Uterus (tissue), 4 donors: ENCODE measurements at places on chromosomes 2 and 18. TPM values are rescaled to one million over a fixed set of nuclear protein-coding genes. Genes with fewer than 3 reads are reported as not detected.
A peak's percentile ranks its signal among the peaks of the same experiment; 100 is the strongest.

The GCA gene
- 24.5 TPM for total RNA-seq

The HOXD12 gene
- 0.76 TPM for total RNA-seq

The LHCGR gene
- total RNA-seq: 0.48 TPM

The PER2 gene
- total RNA-seq: 22.5 TPM

GRCh38 chr18:35711227-35711626 lies 129.7 kb downstream of the GALNT1 start:
- H3K36me3 ChIP-seq: no peaks in the 10 kb centered on the region
- no peaks in the 10 kb centered on the region for H3K4me1 ChIP-seq
- no peaks in the 10 kb centered on the region for H3K27me3 ChIP-seq
- H3K27ac ChIP-seq: no peak overlapping the region
- H3K4me3 ChIP-seq: no peak overlapping the region

The SMC6 gene
- 49.4 TPM for total RNA-seq

DNA sequence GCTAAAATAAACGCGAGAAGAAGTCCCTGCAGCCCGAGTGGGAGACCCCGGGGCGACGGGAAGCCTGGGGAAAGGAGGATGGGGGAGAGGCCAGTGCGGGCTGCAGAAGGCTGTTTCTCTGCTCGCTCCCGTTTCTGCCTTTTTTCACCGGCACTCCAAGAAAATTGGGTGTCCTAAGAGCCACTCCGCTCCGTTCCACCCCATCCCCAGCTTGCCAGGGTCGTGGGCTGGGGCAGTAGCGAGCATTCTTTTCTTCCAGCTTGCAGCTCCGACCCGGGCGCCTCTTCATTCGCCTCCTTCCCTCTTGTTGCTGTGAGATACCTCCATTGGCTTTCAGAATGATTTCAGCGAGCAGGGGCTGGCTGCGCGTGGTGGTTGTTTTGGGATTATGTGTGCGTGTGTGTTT lies 1.1 kb downstream of the HOXD3 start:
- peak overlapping the region; percentile 38 for H3K4me3 ChIP-seq
- H3K36me3 ChIP-seq: no peaks in the 10 kb centered on the region
- H3K4me1 ChIP-seq: no peaks in the 10 kb centered on the region
- DNase-seq: no peak
- no peaks in the 10 kb centered on the region for H3K27me3 ChIP-seq
- H3K27ac ChIP-seq: peak overlapping the region; percentile 83

- no peak for DNase-seq
- H3K36me3 ChIP-seq: no peaks in the 10 kb centered on the region
- H3K4me3 ChIP-seq: no peak overlapping the region
- no peaks in the 10 kb centered on the region for H3K4me1 ChIP-seq
- H3K27me3 ChIP-seq: no peaks in the 10 kb centered on the region
- no peak overlapping the region for H3K27ac ChIP-seq
Observed at GRCh38 chr2:31429040-31429439, 14.5 kb upstream of the XDH start.

GRCh38 chr2:15355386-15355785 lies 205.7 kb downstream of the NBAS start:
- no peak for DNase-seq
- no peak overlapping the region for H3K4me3 ChIP-seq
- H3K36me3 ChIP-seq: no peaks in the 10 kb centered on the region
- no peaks in the 10 kb centered on the region for H3K27me3 ChIP-seq
- no peaks in the 10 kb centered on the region for H3K4me1 ChIP-seq
- H3K27ac ChIP-seq: no peak overlapping the region

DNA sequence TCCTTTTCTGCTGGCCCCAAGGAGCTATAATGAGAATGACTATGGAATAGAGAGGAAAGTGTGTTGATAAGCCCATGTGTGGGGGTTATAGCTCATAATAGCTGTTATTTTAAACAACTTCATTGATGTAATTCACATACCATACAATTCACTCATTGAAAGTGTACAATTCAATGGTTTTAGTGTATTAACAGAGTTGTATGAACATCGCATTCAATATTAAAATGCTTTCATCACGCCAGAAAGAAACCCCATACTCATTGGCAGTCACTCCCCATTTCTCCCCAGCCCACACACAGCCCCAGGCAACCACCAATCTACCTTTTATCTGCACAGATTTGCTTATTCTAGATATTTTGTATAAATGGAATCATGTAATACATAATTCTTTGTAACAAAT lies 139.6 kb upstream of the CYP1B1 start:
- H3K36me3 ChIP-seq: peaks cover 2% of the 10 kb centered on the region
- H3K4me1 ChIP-seq: no peaks in the 10 kb centered on the region
- no peaks in the 10 kb centered on the region for H3K27me3 ChIP-seq
- no peak overlapping the region for H3K4me3 ChIP-seq

GRCh38 chr18:40371673-40372072 lies 1583.4 kb upstream of the PIK3C3 start:
- no peaks in the 10 kb centered on the region for H3K4me1 ChIP-seq
- no peaks in the 10 kb centered on the region for H3K27me3 ChIP-seq
- DNase-seq: no peak

DNA sequence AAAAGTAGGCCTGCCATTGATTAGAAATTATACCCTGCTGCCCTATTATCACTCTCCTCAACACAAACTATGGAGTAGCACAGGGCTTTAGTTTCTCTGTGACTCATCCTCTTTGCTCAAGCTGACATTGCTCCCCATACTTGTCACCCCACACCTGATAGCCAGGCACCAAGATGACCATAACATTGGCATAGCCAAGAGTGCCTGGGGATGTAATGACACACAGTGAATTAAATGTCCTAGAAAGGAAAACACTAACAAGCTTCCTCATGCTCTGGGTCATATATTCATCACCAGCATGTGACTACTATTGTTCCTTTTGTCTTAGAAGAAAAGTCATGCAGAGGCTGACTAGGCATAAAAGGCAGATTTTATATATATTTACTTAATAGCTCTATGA lies 137.8 kb upstream of the RND3 start:
- no peak overlapping the region for H3K4me3 ChIP-seq
- no peaks in the 10 kb centered on the region for H3K4me1 ChIP-seq
- H3K27ac ChIP-seq: no peak overlapping the region
- no peaks in the 10 kb centered on the region for H3K36me3 ChIP-seq
- H3K27me3 ChIP-seq: no peaks in the 10 kb centered on the region
- no peak for DNase-seq

GRCh38 chr2:133158024-133158423 lies 410.2 kb downstream of the NCKAP5 start:
- no peaks in the 10 kb centered on the region for H3K27me3 ChIP-seq
- H3K4me3 ChIP-seq: no peak overlapping the region
- DNase-seq: no peak
- H3K27ac ChIP-seq: no peak overlapping the region
- H3K36me3 ChIP-seq: no peaks in the 10 kb centered on the region
- no peaks in the 10 kb centered on the region for H3K4me1 ChIP-seq

- H3K27ac ChIP-seq: no peak overlapping the region
- H3K36me3 ChIP-seq: no peaks in the 10 kb centered on the region
- H3K4me1 ChIP-seq: no peaks in the 10 kb centered on the region
- no peaks in the 10 kb centered on the region for H3K27me3 ChIP-seq
Observed at GRCh38 chr2:38700113-38700785, 34.3 kb downstream of the GALM start.

DNA sequence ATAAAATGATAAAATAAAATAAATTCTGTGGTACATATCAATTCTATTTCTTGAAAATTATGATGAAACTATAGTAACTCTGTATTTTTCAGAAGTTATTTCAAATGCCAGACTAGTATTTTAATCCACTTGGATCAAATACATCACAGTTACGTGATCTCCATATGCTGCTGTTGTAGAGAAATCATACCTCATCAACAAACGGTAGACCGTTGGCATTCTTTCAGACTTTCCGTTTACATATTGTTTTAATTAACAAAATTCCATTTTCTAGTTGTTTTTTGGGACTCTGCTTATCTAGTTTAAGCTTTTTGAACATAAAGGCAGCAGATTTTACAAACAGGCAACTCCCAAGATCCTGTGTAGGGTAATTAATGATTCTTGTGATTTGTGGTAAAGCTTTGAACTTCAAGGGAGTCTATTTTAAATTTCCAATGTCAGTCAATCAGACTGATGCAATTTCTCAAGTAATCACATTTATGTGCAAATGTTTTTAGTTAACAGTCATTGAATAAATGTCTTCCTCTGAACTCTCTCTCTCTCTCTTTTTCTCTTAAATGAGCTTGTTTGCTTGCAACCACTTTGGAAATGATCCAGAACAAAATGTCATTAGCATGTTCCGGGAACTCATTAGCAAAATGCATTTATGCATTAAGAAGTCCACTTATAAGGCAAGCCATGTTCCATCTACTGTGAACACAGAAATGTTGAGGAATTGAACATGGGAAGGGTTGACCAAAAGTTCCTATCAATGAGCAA lies 31.8 kb downstream of the NYAP2 start:
- H3K4me3 ChIP-seq: no peak overlapping the region
- no peaks in the 10 kb centered on the region for H3K36me3 ChIP-seq
- no peak overlapping the region for H3K27ac ChIP-seq
- DNase-seq: no peak
- H3K4me1 ChIP-seq: no peaks in the 10 kb centered on the region

- no peak for DNase-seq
- no peaks in the 10 kb centered on the region for H3K36me3 ChIP-seq
- no peaks in the 10 kb centered on the region for H3K27me3 ChIP-seq
- no peak overlapping the region for H3K4me3 ChIP-seq
Observed at GRCh38 chr2:11635141-11635540, 34.9 kb downstream of the NTSR2 start.

GRCh38 chr18:45590036-45590886 lies 25.0 kb upstream of the SLC14A2 start:
- DNase-seq: peak; percentile 56
- H3K27me3 ChIP-seq: no peaks in the 10 kb centered on the region
- peaks cover 7% of the 10 kb centered on the region for H3K4me1 ChIP-seq

- no peak for DNase-seq
- no peaks in the 10 kb centered on the region for H3K4me1 ChIP-seq
- no peak overlapping the region for H3K27ac ChIP-seq
Observed at GRCh38 chr2:15782009-15782751, 158.2 kb upstream of the MYCN start.

GRCh38 chr2:226673314-226673723 lies 126.3 kb downstream of the IRS1 start:
- H3K27ac ChIP-seq: no peak overlapping the region
- H3K36me3 ChIP-seq: no peaks in the 10 kb centered on the region
- H3K27me3 ChIP-seq: no peaks in the 10 kb centered on the region
- H3K4me3 ChIP-seq: no peak overlapping the region
- peak; percentile 31 for DNase-seq
- H3K4me1 ChIP-seq: no peaks in the 10 kb centered on the region

- H3K4me1 ChIP-seq: no peaks in the 10 kb centered on the region
- H3K4me3 ChIP-seq: no peak overlapping the region
- no peaks in the 10 kb centered on the region for H3K36me3 ChIP-seq
- H3K27ac ChIP-seq: no peak overlapping the region
Observed at GRCh38 chr2:162559194-162559593, 215.3 kb downstream of the GCA start.

The SAP130 gene
- total RNA-seq: 7.1 TPM

- no peaks in the 10 kb centered on the region for H3K4me1 ChIP-seq
- H3K27me3 ChIP-seq: no peaks in the 10 kb centered on the region
- no peak overlapping the region for H3K4me3 ChIP-seq
- DNase-seq: no peak
- no peaks in the 10 kb centered on the region for H3K36me3 ChIP-seq
- H3K27ac ChIP-seq: peak overlapping the region; percentile 44
Observed at GRCh38 chr2:239212929-239213642, 187.7 kb downstream of the HDAC4 start.

GRCh38 chr18:24386681-24387080 lies 10.9 kb downstream of the OSBPL1A start:
- no peak overlapping the region for H3K27ac ChIP-seq
- no peak for DNase-seq
- H3K4me1 ChIP-seq: no peaks in the 10 kb centered on the region
- H3K4me3 ChIP-seq: no peak overlapping the region
- H3K36me3 ChIP-seq: no peaks in the 10 kb centered on the region

GRCh38 chr2:68774569-68775271 lies 40.1 kb downstream of the ARHGAP25 start:
- H3K4me1 ChIP-seq: no peaks in the 10 kb centered on the region
- H3K27me3 ChIP-seq: no peaks in the 10 kb centered on the region
- H3K36me3 ChIP-seq: no peaks in the 10 kb centered on the region

DNA sequence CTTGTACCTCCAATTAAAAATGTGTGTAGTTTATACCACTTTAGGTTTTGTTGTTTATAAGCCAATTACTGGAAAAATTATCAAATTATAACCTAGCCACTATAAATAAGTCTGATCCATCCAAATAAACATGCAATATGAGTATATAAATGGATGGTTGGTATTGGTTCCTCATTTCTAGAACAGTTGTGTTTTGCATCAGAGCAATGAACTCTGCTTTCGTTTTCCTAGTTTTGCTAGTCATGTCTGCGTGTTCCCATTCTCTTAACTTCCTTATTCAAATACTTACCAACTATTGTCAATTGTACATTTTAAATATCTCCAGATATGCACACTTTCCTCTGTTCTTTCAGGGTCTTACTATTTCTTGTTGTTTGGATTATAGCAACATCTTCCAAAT lies 641.7 kb downstream of the NR4A2 start:
- H3K4me3 ChIP-seq: no peak overlapping the region
- DNase-seq: no peak
- H3K4me1 ChIP-seq: no peaks in the 10 kb centered on the region
- no peaks in the 10 kb centered on the region for H3K36me3 ChIP-seq
- H3K27me3 ChIP-seq: no peaks in the 10 kb centered on the region
- no peak overlapping the region for H3K27ac ChIP-seq

- no peak for DNase-seq
- no peaks in the 10 kb centered on the region for H3K36me3 ChIP-seq
- no peaks in the 10 kb centered on the region for H3K4me1 ChIP-seq
- H3K27ac ChIP-seq: no peak overlapping the region
Observed at GRCh38 chr2:216293883-216294282, 78.4 kb downstream of the MARCHF4 start.

DNA sequence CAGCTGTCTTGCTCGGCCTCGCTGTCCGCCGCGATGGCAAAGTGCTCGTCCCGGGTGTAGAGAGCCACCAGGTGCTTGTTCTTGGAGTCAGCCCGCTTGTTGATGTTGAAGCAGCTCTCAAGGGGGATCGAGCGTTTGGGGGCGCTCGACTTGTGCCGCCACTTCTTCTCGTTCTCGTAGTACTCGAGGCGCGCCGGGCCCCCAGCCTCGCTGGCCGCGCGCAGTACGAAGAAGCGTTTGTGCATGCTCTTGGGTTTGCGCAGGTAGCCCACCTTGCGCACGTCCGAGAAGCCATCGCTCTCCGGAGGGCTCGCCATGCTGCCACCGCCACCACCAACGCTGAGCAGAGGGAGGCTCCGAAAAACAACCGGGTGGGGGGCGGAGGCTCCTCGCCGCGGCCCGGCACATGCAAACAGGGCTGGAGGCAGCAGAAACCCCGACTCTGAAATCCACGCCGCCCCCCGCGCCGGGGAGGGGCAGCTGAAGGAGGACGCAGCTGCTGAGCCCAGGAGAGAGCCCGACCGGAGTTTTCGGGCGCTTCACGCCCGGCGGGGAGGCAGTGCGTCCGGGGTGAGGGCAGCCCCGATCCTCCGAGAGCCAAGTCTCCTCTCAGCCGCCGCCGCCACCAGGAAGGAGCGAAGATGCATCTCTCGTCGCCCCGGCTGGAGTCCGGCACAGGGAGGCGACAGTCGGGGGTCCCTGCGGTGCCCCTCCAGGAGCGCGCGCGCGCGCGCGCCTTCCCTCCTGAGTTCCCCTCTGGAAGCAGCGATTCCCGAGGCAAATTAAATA lies 1.0 kb downstream of the IRS1 start:
- peak overlapping the region; percentile 96 for H3K27ac ChIP-seq
- H3K4me1 ChIP-seq: no peaks in the 10 kb centered on the region
- H3K4me3 ChIP-seq: peak overlapping the region; percentile 67
- H3K36me3 ChIP-seq: no peaks in the 10 kb centered on the region

GRCh38 chr18:49561289-49562193 lies at the start of gene LIPG:
LIPG (plus strand) TSS chr18:49562057; CDS start chr18:49562309, 252 bp downstream.
- peaks cover 16% of the 10 kb centered on the region for H3K4me1 ChIP-seq
- H3K27ac ChIP-seq: no peak within 1 kb of the TSS
- peaks cover 7% of the 10 kb centered on the region for H3K27me3 ChIP-seq
- peak within 1 kb of the TSS; percentile 8 for H3K4me3 ChIP-seq
